Breast epithelium (tissue), 4 donors: ENCODE measurements at places on chromosomes 4 and X. TPM values are rescaled to one million over a fixed set of nuclear protein-coding genes. Genes with fewer than 3 reads are reported as not detected.

GRCh38 chr4:83712890-83713289 is 177.0 kb downstream of the GPAT3 start:
- H3K27ac ChIP-seq = no peak overlapping the region
- H3K36me3 ChIP-seq = no peaks in the 10 kb centered on the region
- no peaks in the 10 kb centered on the region for H3K27me3 ChIP-seq
- H3K4me3 ChIP-seq = no peak overlapping the region
- no peak for DNase-seq

- H3K27ac ChIP-seq = no peak overlapping the region
- H3K27me3 ChIP-seq = no peaks in the 10 kb centered on the region
- H3K4me3 ChIP-seq = no peak overlapping the region
- H3K4me1 ChIP-seq = no peaks in the 10 kb centered on the region
- DNase-seq = no peak
These were observed 101.7 kb upstream of the FRG1 start for GRCh38 chr4:189838821-189839497.

FMR1 gene
- total RNA-seq = 52.4 TPM

DUSP21 gene
- not detected for total RNA-seq
